ENCODE measurements at places on chromosomes 1 and 21.

DNA sequence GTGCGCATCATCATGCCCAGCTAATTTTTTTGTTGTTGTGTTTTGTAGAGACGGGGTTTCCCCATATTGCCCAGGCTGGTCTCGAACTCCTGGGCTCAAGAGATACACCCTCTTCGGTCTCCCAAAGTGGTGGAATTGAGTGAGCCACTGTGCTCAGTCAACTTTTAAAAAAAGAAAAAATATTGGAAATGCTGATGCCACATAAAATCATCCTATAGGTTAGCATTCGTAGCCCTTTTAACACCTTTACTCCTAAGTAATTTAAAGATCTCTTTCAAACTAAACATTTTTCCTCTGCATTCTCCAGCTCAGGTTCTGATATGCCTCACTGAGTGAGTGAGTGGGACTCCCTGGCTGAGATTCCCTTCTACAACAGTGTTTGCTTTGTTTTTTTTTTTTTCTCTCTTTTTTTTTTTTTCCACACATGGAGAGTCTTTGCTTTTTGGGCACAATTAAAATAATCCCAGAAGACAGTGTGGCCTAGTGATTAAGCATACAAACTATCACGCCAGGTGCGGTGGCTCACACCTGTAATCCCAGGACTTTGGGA is 74.0 kb downstream of the LPGAT1 start:
- DNase-seq: no peak

- DNase-seq: no peak
Observed at GRCh38 chr1:2914702-2915101, 106.6 kb upstream of the ACTRT2 start.

GRCh38 chr1:199857108-199857507 is 170.4 kb upstream of the NR5A2 start:
- DNase-seq: no peak

DNA sequence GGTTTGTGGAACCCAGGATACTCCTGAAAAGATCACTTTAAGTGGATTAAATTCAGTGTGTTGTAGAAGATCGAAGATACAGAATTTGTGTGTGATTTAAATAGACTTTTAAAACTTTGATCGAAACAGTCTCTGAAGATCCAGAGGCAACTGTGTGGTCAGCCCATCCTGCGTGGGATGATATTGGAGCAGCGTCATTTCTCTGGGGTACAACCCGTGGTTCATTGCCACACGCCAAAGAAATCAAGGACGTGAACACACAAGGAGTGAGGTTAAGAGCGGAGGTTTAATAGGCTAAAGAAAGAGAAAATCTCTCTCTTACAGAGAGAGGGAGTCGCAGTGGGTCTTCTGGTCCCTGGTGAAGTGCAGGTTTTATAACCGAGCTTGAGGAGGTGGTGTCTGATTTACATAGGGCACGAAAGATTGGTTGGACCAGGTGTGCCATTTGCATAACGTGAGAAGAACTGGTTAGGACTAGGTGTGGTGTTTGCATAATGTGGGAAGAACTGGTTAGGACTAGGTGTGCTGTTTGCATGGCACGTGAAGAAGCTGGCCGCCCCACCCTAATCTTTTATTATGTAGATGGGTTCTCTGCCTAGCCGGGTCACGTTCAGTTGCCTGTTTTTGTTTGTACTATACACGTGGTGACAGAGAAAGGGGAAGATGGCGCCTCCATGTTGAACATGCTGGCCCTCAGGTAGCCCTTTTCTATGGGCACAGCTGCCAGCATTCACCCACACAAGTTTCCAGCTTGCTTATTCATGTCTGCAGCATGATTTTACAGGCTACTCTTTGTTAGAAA is 82.3 kb downstream of the ADSS2 start:
- no peak for DNase-seq

GRCh38 chr1:111907321-111907720 is 82.1 kb downstream of the KCND3 start:
- DNase-seq: no peak

- DNase-seq: no peak
Observed at GRCh38 chr21:45269861-45270260, 17.8 kb downstream of the POFUT2 start.

DNA sequence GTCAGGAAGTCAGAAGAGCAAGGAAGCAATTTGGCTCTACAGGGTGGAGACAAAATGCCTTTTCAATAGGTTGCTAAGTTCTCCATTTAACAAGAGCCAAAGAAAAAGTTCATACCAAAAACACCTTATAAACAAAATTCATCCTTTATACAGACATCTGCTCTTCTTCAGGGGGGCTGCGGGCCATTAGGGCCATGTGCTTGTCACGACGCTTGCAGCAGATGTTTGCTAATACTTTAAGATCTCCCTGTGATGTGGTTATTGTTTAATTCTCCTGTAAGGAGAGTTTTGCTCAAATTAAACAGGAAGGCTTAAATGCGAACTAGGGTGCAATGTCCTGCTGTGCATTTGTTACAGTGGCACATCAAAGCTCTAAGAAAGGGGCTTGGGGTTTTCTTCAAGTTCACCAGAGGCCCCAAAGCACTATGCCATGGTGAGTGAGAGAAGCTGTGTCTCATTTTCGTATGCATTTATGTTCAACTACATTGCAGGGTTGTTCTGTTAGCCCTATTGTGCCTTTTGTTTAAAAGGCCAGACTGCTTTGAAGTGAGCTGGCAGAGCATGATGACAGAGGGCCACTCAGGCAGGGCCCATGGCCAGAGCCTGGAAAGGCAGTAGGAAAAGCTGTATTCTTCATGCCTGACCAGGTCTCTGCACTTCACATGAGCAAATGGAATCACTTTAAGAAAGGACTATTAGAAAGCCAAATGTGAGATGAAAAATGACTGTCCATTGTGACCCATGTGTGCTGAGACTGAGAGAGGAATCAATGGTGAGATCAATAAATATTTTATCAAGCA is 24.8 kb upstream of the NTPCR start:
- no peak for DNase-seq

DNA sequence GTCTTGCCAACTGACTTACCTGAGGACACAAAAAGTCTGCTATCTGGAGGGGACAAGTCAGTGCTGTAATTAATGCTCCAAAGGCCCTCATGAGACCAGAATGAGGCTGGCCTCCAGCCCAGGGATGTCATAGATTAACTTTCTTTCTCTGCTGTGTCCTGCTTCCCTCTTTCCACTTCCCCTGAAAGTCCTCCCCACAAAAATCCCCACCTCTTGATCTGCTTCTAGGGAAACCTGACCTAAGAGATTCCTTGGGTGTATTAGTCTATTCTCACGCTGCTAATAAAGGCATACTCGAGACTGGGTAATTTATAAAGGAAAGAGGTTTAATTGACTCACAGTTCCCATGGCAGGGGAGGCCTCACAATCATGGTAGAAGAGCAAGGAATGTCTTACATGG is 39.2 kb downstream of the RUNX3 start:
- DNase-seq: no peak

DNA sequence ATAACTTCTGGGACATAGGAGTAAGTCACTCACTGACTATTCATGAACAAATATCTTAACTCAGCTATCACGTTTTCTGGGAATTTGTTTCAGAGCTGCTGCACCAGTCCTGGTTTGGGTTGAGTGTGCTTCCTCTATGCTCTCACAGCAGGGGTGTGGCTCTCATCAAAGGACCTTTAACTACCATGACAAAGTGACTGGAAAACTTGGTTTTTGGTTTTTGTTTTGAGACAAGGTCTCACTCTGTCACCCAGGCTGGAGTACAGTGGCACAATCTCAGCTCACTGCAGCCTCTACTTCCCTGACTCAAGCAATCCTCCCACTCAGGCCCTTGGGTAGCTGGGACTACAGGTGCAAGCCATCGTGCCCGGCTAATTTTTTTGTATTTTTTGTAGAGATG is 4.1 kb downstream of the ILDR2 start:
- DNase-seq: no peak

GRCh38 chr1:45644661-45645060 is 20.8 kb upstream of the CCDC17 start:
- DNase-seq: no peak

DNA sequence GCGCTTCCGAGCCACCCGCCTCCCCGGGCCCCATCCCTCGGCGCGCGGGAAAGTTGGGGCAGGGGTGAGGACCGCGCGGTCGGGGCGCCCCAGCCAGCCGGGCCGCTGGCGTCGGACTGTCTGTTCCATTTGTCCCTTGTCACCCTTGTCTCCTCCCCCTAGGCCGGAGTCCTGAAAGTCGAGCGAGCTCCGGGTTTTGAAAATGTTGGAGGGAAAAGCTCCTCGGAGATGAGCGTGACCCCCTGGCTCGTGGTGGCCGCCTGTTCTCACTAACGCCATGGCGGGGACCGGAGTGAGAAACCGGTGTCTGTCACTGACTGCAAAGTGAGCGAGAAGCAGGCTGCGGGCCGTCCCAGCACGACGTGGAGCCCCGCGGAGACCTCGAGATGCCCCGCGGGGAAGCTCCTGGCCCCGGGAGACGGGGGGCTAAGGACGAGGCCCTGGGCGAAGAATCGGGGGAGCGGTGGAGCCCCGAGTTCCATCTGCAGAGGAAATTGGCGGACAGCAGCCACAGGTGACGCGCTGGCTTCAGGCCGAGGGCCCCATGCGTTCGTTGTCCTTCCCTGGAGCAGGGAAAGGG is 491 bp downstream of the PER3 start:
- no peak for DNase-seq

- DNase-seq: no peak
Observed at GRCh38 chr1:218718206-218718605, 373.1 kb downstream of the TGFB2 start.

Measured in CD4-positive, alpha-beta T cell treated with Interleukin-12 subunit alpha and Interleukin-12 subunit beta, for 1 hour (primary cell).